ENCODE measurements at places on chromosomes 11 and 22. TPM values are rescaled to one million over a fixed set of nuclear protein-coding genes. Genes with fewer than 3 reads are reported as not detected.

The CARD18 gene
- total RNA-seq, result 3.5 TPM

The IL18 gene
- total RNA-seq, result 1.3 TPM

The LDHAL6A gene
- total RNA-seq, result not detected

The GRAP2 gene
- total RNA-seq, result not detected

The SC5D gene
- total RNA-seq, result 67.8 TPM

The PYGM gene
- total RNA-seq, result 0.50 TPM

The SBF2 gene
- 32.0 TPM for total RNA-seq

The UBQLN3 gene
- total RNA-seq, result not detected

The GVQW3 gene
- 1.3 TPM for total RNA-seq

The MAPK8IP2 gene
- total RNA-seq, result 1.7 TPM

The RFPL2 gene
- not detected for total RNA-seq

The CCDC89 gene
- 2.0 TPM for total RNA-seq

The OR4C11 gene
- not detected for total RNA-seq

The KCTD17 gene
- 19.2 TPM for total RNA-seq

The SLC6A5 gene
- not detected for total RNA-seq

The NXPE1 gene
- not detected for total RNA-seq
